ENCODE measurements at places on chromosomes 4 and X.

DNA sequence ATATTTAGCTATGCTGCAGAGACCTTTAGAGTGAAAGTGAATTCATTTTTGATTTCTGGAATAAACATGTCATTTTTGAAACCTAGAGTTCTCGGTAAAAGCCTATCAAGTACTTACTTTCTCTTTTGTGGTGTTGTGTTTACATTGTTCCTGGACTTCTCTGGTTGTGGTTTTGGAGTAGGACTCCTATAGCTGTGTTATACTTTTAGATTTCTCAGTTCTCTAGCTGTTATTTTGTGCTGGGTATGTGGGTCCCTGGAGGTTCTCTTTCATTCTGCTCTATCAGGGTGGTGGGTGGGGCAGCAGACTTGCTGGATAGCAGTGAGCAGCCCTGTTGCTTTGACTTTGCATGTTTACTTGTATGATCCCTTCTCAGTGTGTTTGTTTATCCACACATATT lies 25.6 kb upstream of the MSMO1 start:
- DNase-seq: no peak

- no peak for DNase-seq
Measured at GRCh38 chrX:41526925-41527324, 79.8 kb downstream of the NYX start.

DNA sequence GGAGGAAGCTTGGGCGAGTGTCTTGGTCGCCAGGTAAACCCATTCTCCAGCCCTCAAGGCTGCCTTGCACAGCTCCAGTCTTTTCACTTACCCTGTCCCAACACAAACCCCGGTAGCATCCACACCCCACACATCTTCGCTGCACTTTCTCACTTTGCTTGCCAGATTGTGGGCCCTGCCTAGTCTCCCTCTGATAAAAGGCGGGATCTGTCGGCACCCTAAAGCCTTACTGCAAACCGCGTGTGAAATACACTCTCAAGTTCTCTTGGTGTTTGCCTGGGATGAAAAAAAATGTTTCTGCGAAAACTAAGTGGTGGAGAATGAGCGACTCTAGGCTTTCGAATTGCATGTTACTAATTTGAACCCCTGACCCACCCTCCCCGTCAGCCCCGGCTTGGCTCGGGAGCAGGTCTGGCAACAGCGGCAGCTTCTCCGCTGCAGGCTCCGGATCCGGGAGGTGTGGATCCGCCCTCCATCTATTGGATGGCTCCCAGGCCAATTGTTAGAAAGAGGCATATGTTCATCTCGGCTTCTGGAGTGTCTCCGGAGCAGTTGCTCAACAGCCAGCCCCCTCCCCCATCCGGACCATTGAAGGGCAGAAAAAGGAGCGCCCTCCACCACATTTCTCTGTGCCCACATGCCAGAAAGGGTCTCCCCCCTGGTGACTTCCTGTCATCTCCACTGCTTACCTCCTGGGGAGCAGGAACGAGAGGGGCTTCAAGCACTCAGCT lies 3.0 kb upstream of the CITED1 start:
- peak; percentile 15 for DNase-seq

- no peak for DNase-seq
Measured at GRCh38 chr4:163486321-163486720, 8.2 kb upstream of the TMA16 start.

- no peak for DNase-seq
Measured at GRCh38 chr4:60729194-60729593, 470.9 kb upstream of the ADGRL3 start.

- DNase-seq: no peak
Measured at GRCh38 chr4:149187726-149188125, 627.9 kb downstream of the IQCM start.

DNA sequence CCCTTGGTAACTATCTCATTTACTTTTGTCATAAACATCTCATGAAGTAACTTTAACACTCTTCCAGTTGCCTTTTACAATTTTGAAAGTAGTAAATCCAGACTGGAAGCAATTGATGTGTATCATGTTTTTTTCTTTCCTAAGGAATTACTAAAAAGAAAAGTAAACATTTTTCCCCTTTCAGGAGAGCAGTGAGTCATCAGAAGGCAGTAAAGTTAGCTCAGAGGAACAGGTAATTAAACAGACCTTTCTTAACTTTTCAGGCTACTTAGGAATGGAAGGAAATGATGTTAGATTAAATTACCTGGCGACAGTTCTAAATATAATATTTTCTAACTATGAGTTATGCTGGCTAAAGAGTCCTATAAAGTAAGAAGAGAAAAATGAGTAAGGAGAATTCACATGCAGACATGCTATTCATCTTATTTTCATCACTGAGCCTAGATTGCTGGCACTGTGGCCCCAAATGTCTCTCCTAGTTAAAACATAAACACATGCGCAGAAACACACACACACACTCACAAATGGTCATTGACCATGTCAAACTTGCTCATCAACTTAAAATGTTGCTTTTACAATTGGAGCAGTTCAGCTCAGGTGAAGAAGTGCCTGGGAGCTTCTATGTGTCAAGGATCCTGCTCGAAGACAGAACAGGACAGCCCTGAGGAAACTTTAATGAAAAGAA lies 9.3 kb downstream of the DMP1 start:
- no peak for DNase-seq

DNA sequence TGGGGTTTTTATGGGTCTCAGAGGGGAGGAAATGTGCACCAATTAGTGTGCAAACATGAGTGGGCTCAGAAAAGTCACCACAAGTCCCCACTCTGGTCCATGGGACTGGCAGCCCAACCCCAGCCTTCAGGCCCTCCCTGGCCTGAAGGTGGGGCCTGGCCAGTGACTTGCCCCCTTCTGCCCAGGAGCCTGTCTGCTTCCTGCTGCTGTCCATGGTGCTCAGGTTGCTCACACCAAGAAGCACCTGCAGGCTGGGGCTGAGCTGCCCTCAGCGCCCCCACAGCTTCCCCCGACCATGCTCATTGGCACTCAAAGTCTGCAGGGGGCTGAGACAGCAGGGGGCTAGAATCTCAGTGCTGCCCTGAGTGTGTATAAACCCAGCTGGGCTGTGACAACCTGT lies 30.6 kb upstream of the GC start:
- DNase-seq: no peak

- no peak for DNase-seq
Measured at GRCh38 chr4:2799224-2799911, 6.5 kb downstream of the SH3BP2 start.

GRCh38 chr4:85244638-85245037 lies 230.3 kb upstream of the ARHGAP24 start:
- no peak for DNase-seq

DNA sequence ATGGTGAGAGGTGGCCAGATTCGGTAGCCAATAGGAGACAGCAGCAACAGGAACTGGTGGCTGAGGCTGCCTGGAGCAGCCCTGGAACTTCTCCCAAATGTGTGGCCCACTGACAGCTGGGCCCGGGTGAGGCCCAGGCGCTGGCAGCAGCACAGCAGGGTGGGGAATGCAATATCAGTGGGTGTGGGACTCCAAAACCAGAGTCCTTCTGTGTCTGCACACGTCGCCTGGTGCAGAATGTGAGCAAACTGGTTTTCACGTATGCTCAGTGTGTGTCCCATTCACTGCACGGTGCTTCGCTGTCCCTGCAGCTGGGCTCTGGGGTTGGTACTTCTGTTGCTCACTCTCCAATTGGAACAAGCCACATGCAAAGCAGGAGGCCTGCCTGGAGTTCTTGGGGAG lies 14.4 kb upstream of the CENPU start:
- DNase-seq: no peak

DNA sequence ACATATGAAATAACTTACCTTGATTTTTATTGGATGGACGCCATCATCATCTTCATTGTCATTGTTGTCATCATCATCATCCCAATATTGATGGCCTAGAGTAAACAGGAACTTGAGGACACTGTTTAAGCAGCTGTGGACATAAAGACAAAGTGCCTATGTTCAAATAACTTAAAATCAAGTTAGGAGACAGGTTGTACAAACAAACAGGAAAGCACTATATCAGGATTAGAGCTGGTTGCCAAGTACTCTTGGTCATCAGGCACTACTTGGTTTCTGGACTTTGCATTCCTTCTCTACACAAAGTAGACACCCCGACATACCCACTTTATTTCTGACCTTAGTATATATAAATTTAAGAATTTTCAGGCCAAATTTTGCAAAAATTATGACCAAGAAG lies 608.6 kb downstream of the KLHL13 start:
- DNase-seq: no peak

GRCh38 chr4:169976951-169977350 lies 49.2 kb downstream of the MFAP3L start:
- DNase-seq: no peak

DNA sequence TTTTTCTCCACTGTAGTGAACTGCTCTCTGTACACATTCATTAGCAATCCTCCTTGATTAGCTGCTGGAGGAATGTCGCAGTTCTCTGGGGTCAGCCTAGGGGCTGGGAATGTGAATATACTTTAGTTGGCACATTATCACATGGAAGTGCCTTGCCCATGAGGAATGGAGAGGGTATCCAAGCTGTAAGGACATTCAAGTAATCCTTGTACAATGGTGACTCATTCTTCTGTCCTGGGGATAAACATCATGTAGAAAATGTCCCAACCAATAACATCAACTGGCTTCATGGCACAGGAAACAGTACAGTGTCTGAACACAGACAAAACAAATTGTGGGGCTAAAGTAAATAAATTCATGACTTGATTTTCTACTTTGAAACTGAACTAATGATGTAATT lies 147.1 kb downstream of the GLRA2 start:
- DNase-seq: no peak

DNA sequence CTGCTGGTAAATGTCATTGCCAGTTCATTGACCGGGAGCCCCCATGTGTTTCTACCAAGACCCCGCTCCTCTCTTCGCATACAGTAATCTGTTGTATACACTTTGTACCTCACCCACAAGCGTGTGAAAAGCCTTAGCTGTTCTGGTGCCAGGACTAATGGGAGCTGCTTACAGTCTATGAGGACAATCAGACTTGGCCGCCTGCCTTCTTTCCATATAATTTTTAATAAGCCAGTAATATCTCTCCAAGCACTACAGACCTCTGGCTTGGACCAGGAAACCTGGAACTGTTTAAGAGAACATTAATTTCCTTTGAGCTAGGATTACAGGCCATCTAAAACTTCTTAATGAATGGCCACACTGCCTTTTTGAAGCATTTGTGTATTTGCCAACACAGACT lies 149.7 kb upstream of the MSX1 start:
- DNase-seq: no peak

DNA sequence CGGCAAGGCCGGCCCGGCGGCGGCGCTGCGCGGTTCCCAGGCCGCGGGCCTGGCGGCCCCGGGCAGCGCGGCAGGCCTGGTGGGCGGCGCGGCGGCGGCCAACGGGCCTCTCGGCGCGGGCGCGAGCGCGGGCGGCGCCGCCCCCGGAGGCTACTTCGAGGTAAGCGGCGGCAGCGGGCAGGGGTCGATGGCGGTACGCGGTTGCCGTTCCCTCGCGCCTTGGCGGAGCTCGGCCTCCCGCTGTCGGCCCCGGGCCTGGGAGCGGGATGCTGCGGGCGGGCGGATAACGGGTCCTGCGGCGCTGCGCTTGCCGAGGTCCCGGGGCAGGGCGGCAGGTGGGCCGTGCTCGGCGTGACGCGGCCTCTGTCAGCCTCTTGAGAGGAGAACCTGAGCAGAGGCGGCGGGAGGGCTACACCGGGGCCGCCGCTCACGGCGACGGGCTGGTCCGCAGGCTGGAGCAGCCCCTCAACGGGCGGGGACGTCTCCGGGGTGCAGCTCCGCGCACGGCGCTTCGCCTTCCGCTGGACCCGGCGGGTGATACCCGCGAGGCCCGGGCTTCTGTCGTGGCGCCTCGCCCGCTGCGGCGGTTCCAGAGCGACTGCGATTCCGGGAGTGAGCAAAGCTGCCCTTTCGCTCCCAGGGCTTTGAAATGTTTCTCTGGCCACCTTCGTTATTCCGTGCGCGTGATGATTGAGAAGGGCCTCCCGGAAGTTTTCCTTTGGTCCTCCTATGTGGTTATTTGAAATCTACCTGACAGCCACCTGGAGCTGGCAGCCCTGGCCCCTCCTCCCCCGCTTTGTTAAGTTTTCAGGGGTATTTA lies 774 bp downstream of the FAM193A start:
- DNase-seq: no peak

DNA sequence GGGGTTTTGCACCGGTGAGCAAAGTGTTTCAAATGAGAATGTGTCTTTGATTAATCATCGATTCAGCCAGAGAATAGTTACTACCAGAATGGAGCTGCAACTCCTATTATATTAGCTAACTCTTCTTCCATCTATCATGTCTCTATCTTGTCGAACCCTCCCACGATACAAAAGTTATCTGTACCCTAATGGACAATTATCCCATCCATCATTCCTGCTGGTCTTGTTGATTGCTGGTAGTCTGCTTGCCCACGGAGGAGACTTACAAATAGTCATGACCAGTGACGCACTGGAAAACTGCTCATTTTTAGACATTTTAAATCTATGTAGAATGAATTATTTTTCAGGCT lies 67.5 kb downstream of the RTL9 start:
- DNase-seq: no peak

DNA sequence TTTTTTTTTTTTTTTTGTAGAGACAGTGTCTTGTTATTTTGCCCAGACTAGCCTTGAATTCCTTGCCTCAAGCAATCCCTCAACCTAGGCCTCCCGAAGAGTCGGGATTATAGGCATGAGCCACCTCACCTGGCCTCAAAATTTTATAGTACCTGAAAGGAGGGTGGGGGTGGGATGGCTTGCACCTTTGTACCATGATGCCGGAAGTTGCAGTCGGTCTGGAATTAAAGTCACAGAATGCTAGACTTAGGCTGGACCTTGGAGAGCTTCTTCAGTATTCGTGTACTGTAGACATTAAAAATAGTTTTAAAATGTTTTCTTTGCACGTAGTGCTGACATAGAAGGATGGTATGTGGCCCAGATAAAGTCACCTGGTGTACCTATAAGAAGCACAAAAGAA lies 280.9 kb downstream of the STIM2 start:
- no peak for DNase-seq

DNA sequence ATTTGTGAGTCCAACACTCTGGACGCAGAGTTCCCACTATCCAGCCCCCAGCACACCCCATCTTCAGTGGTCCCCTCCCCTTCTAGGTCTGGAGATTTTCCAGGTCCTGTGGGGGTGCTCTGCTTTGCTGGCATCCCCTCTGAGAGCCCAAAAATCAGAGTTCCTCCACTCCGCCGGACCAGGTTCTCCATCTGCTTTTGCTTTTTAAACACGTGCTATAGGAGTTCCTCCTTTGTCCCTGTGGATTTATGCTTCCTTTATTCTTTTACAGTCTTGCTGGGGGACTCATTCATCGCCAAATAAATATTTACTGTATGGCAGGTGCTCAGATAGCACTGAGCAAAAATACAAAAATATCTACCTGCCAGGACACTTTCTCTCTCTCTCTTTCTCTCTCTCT lies 324.7 kb downstream of the STK32B start:
- no peak for DNase-seq

DNA sequence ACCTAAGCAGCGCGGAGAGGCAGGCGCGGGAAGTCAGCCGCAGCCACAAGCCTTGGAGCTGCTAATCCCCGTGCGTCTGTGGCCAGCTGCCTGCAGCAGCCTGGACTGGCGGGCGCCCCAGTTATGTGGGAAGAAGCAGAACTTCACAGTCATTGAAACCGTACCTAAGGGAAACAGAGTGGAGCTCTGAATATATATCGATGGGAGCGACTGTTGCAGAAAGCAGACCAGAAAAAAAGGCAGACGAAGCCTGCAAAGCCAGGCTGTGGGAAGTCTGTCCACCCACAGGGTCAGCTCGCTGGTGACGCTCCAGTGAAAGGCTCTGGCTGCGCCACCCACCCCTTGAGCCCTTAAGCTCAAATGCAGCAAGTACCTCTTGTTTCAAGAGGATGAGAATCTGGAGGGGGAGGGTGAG lies 24.7 kb downstream of the KCNE5 start:
- no peak for DNase-seq

Data from C1 segment of cervical spinal cord (tissue), 14 donors.